Nucleus accumbens (tissue), 56 donors: ENCODE measurements at places on chromosomes 3 and 15.

DNA sequence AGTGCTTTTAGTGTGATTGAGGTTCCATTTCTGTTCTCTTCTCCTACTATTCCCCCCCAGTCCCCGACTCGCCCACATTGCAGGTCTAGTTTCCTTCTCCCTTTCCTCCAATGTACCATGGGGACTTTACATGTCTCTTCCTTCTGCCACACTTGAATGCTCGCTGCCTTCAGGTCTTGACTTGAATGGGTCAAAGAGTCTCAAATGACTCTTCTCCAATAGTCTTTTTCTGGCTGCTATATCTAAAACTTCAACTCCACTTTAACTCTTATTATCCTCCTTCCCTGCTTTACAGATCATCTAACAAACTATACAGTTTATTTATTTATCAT lies 213.9 kb upstream of the SLC2A2 start:
- DNase-seq: no peak

DNA sequence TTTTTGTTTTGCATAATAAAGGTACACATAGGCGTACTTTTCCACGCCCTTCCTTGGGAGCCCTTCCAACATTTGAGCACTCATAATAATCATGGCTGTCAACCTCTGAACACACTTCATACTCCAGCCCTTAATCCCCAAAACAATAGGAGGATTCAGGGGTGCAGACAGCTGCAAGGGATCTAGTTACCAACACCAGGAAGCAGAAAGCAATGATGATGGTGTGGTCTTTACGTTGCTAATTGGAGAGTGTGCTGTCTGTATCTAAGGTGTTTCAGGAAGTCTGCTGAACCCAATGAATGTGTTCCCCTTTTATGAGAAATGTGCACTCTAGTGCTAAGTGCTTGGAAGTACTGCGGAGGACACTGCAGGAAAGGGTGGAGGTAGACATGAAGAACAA lies 60.3 kb upstream of the PDZRN3 start:
- DNase-seq: no peak

- DNase-seq: no peak
Measured at GRCh38 chr3:126706631-126707030, 2.6 kb downstream of the CHCHD6 start.

DNA sequence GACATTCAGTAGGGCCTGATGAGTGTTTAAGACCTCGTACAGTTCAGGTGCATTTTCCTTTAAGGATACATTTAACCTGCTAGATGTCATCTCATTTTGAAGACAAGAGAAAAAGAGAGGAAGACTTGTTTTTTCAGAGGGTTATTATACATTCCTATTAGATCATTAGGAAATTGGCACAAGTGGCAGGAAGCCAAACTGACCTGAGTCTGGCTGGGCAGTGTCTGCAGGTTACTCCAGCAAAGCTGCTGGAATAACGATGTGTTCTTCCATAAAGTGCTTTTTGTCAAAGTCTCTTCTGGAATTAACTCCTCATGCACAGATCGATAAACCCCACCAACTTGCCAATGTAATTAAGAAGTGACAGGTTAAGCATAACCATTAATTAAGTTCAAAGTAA lies 396.4 kb upstream of the TPRG1 start:
- DNase-seq: no peak

- DNase-seq: no peak
Measured at GRCh38 chr3:141146979-141147470, 84.6 kb upstream of the PXYLP1 start.

DNA sequence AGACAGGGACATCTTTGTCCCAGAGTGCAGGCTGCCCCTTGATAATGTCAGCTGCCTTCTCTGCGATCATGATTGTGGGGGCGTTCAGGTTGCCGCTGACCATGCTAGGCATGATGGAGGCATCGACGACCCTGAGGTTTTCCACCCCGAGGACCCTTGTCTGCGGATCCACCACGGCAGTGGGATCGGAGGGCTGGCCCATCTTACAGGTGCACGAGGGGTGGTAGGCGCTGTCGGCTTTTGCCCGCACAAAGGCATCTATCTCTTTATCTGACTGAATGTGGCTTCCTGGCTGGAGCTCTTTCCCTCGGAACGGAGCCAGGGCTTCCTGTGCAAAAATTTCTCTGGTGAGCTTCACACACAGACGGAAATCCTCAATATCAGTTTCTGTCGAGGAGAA lies 28.4 kb downstream of the CHDH start:
- DNase-seq: no peak
